ENCODE measurements at places on chromosomes 2 and 18. TPM values are rescaled to one million over a fixed set of nuclear protein-coding genes. Genes with fewer than 3 reads are reported as not detected.

DNA sequence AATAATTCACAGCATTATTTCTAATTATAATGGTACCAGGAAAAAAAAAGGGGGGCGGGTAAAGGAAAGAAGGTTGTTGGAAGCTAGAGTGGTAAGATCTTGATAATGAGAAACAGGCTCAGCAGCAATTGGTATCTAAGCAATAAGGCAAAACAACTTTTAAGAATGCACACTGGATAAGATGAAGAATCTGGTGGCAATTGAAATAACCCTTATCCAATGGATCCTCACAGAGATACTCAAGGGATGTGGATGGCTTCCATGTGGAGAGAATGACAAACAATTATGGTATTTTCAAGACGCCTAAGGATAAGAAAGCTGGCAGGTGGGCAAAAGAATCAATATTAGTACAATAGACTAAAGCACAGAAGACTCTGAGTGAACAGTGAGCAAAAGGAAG lies 153.6 kb downstream of the UPP2 start:
- H3K27ac ChIP-seq, result no peak overlapping the region
- no peaks in the 10 kb centered on the region for H3K4me1 ChIP-seq
- DNase-seq, result no peak
- no peaks in the 10 kb centered on the region for H3K36me3 ChIP-seq
- H3K27me3 ChIP-seq, result no peaks in the 10 kb centered on the region

GRCh38 chr2:134282629-134283400 lies 28.9 kb downstream of the MGAT5 start:
- no peaks in the 10 kb centered on the region for H3K36me3 ChIP-seq
- no peak overlapping the region for H3K4me3 ChIP-seq
- no peaks in the 10 kb centered on the region for H3K27me3 ChIP-seq
- no peak for DNase-seq
- H3K27ac ChIP-seq, result no peak overlapping the region

DNA sequence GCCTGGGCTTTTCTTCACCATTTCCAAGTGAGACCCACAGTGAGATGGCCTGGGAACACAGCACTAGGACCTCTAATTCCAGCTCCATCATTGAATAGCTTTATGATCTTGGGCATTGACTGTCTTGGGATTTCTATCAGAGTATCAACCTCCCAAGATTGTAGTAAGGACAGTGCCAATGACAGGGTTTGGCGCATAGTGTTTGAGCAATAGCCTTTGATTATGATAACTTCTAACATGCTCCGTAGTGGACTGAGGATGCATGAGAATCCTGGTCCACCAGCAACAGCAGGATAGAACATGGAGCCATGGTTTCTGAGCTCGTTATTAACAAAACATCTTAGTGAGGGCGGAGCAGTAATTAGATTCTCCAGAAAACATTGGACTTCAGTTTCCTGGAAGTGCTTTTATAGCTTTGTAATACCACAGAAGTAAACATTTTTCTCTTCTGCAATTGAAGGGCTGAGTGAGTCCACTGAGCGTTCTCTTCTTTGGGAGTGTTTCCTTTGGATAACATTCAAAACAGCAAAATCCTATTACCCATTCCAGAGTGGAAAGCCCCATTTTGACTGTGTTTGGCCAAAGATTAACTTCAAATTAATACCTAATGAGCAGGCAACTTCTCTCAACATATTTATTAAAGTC lies 63.7 kb downstream of the IL1R2 start:
- H3K27ac ChIP-seq, result no peak overlapping the region
- H3K4me1 ChIP-seq, result no peaks in the 10 kb centered on the region
- H3K36me3 ChIP-seq, result no peaks in the 10 kb centered on the region
- no peaks in the 10 kb centered on the region for H3K27me3 ChIP-seq
- H3K4me3 ChIP-seq, result no peak overlapping the region
- no peak for DNase-seq

- H3K27me3 ChIP-seq, result no peaks in the 10 kb centered on the region
- no peak overlapping the region for H3K27ac ChIP-seq
- DNase-seq, result no peak
- H3K4me3 ChIP-seq, result no peak overlapping the region
- no peaks in the 10 kb centered on the region for H3K36me3 ChIP-seq
- peaks cover 9% of the 10 kb centered on the region for H3K4me1 ChIP-seq
These were observed 12.5 kb downstream of the HDLBP start for GRCh38 chr2:241302759-241303651.

FBXO41 gene
- 16.5 TPM for total RNA-seq

DNA sequence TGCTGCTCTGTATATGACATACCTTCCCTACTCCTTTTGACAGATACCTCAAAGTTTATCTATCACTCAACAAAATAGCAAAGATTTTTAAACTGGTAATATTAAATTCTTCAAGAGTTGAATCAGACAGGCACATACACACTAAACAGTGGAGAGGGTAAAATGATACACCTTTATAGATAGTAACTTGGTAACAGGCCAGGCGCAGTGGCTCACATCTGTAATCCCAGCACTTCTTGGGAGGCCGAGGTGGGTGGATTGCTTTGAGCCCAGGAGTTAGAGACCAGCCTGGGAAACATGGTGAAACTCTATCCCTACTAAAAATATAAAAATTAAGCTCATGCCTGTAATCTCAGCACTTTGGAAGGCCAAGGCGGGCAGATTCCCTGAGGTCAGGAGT lies 23.2 kb downstream of the ASXL2 start:
- H3K4me3 ChIP-seq, result no peak overlapping the region
- no peaks in the 10 kb centered on the region for H3K27me3 ChIP-seq
- no peak overlapping the region for H3K27ac ChIP-seq
- H3K4me1 ChIP-seq, result peaks cover 11% of the 10 kb centered on the region
- no peak for DNase-seq
- no peaks in the 10 kb centered on the region for H3K36me3 ChIP-seq

- peaks cover 7% of the 10 kb centered on the region for H3K4me1 ChIP-seq
- H3K27me3 ChIP-seq, result no peaks in the 10 kb centered on the region
- H3K27ac ChIP-seq, result no peak overlapping the region
- H3K36me3 ChIP-seq, result no peaks in the 10 kb centered on the region
These were observed 33.7 kb downstream of the MRPL35 start for GRCh38 chr2:86232910-86233309.

- H3K27ac ChIP-seq, result no peak overlapping the region
- no peak overlapping the region for H3K4me3 ChIP-seq
- H3K27me3 ChIP-seq, result peaks cover 18% of the 10 kb centered on the region
- H3K36me3 ChIP-seq, result no peaks in the 10 kb centered on the region
- DNase-seq, result no peak
These were observed 28.8 kb upstream of the GPR55 start for GRCh38 chr2:230953845-230954244.

DNA sequence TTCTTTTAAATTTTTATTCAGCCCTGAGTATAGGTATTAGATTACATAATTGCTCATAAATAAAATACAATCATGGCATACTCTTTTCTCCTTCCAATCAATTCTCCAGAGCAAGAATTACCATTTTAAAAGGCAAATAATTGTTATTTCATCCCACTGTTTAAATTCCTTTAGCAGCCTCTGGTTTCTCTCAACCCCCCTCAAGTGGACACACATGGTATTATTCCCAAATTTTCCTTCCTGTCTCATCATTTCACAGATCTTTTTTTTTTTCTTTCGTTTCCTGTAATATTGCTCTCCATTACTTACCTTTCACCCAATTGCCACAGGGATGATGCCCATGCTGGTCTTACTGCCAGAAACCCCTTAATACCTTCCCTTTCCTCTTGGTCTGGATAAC lies 385.2 kb downstream of the RIT2 start:
- H3K27me3 ChIP-seq, result no peaks in the 10 kb centered on the region
- H3K4me1 ChIP-seq, result peaks cover 4% of the 10 kb centered on the region
- no peak overlapping the region for H3K27ac ChIP-seq
- no peak overlapping the region for H3K4me3 ChIP-seq

GRCh38 chr2:162057426-162057825 lies 16.6 kb downstream of the DPP4 start:
- H3K4me3 ChIP-seq, result no peak overlapping the region
- H3K36me3 ChIP-seq, result no peaks in the 10 kb centered on the region
- DNase-seq, result no peak
- H3K27ac ChIP-seq, result no peak overlapping the region
- H3K27me3 ChIP-seq, result no peaks in the 10 kb centered on the region
- no peaks in the 10 kb centered on the region for H3K4me1 ChIP-seq

- no peak for DNase-seq
- H3K4me1 ChIP-seq, result no peaks in the 10 kb centered on the region
- no peak overlapping the region for H3K27ac ChIP-seq
These were observed 78.7 kb downstream of the ABCA12 start for GRCh38 chr2:215059724-215060123.

EFEMP1 gene
- 22.5 TPM for total RNA-seq
